CD4-positive, alpha-beta memory T cell (primary cell): ENCODE measurements at places on chromosomes 5 and 9. TPM values are rescaled to one million over a fixed set of nuclear protein-coding genes. Genes with fewer than 3 reads are reported as not detected.
A peak's percentile ranks its signal among the peaks of the same experiment; 100 is the strongest.

GRCh38 chr9:129653823-129654553 is 11.5 kb upstream of the PRRX2 start:
- no peak for DNase-seq

- DNase-seq: no peak
These were observed 197.0 kb downstream of the PCSK1 start for GRCh38 chr5:96236051-96236450.

DNA sequence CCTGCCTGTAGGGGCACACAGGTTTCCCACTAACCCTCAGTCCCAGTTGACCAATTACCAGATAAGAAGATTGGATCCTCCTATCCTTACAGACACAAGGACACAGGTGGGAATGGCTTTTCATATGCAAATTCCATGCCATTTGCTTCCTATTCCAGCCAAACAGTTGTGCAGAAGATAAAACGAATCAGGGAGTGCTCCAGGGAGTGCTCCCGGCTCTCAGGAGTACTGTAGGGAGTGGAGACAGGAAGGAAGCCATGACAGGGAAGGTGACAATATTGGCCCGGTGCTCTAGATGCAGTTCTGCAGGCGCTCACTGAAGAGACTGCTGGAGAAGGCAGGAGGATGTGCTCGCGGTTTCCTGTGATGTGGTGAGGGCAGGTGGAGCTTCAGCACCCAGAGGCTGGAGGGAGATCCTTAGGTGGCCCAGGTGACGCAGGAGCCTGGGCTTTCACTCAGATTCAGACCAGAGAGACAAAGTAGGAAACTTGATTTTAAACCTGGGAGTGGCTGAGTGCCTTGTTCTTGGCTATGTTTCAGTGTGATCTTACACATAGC is 260.0 kb downstream of the AUH start:
- DNase-seq: peak; percentile 86

- DNase-seq: no peak
These were observed 133.9 kb upstream of the ERCC6L2 start for GRCh38 chr9:95741631-95742030.

GRCh38 chr5:178419196-178419595 is 171.0 kb downstream of the COL23A1 start:
- DNase-seq: no peak

TRIM14 gene
- total RNA-seq: 86.2 TPM

- no peak for DNase-seq
These were observed 57.3 kb upstream of the LHFPL2 start for GRCh38 chr5:78705826-78706225.

TMEM215 gene
- total RNA-seq: not detected

PCDHGC4 gene
- total RNA-seq: not detected

DNA sequence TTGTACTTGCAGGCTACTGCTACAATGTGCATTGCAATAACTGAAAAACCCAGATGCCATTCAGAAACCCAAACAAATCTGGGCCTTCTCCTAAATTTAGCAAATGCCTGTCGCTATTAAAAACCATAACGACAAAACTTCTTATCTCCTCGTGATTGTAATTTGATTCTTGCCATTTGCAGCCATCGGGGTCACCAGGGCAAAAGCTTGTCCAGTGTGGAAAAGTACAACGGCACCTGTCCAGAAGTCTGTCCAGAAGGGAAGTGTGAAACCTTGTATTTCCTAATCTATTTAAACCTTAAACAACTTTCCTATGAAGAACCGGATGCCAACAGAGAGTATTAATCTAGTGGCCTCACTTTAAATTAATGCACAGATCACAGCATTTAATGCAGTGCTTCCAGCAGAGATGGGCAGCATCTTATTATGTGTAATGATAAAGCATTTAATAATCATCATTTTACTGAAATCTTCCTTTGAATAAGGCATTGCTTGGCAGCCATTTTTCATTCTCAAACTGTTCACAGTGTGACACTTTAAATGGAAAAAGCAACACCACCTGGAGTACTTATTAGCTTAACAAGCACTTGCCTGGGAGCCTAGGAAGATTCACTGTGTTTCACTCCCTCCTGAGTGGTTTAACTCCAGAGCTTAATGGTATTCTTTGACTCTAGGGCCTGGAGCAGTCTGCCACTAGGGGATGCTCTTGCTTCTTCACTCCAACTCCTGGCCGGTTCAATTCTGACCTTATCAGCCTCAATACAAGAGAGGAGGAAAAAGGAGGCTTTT is 4.9 kb upstream of the C7 start:
- DNase-seq: peak; percentile 3

PGM5 gene
- total RNA-seq: not detected

PCDHA11 gene
- total RNA-seq: not detected
